CD4-positive, alpha-beta T cell treated with Interleukin-10 for 1 hour (primary cell): ENCODE measurements at places on chromosomes 6 and 20.
A peak's percentile ranks its signal among the peaks of the same experiment; 100 is the strongest.

GRCh38 chr20:4089756-4090487 lies 74.6 kb upstream of the RNF24 start:
- no peak for DNase-seq

DNA sequence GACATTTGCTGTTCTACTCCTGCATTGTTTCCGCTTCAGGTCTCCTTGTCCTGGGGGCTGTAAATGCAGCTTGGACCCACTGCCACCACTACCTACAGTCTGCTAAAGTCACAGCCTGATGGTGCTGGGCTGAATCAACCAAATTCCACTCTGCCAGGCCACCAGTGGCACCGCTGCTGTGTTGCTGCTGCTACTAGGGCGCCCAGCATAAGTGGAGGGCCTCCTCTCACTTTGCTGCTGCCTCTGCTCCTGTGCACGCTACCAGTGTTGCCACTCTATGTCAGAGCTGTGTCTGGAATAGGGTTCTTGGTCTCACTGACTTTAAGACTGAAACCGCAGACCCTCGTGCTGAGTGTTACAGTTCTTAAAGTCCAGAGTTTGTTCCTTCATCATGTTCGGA lies 1.4 kb upstream of the SSR1 start:
- no peak for DNase-seq

- DNase-seq = peak; percentile 26
These were observed 3.3 kb upstream of the ULBP3 start for GRCh38 chr6:150072201-150072600.

- DNase-seq = no peak
These were observed 574.4 kb downstream of the RNF144B start for GRCh38 chr6:18961566-18961965.

DNA sequence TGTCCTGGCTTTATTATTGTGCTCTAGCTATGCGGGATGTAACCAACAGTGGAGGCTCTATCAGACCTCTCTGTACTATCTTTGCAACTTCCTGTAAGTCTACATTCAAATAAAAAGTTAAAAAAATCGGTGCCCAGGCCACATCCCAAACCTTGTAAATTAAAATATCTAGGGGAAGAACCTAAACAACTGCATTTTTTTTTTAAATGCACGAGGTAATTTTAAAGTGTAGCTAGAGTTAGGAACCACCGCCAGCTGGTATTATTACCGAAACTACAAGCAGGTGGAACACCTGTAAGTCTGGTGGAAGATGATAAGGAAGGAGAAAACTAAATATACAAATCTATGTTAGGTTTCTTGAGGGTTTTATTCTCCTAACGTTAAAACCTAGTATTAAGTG lies 34.5 kb upstream of the ID4 start:
- DNase-seq = no peak

GRCh38 chr6:6870921-6871320 lies 236.8 kb upstream of the RREB1 start:
- DNase-seq = no peak

GRCh38 chr6:33455051-33455450 lies 675 bp downstream of the ZBTB9 start:
- no peak for DNase-seq

GRCh38 chr20:7939663-7940062 lies 595 bp downstream of the HAO1 start:
- DNase-seq = no peak

DNA sequence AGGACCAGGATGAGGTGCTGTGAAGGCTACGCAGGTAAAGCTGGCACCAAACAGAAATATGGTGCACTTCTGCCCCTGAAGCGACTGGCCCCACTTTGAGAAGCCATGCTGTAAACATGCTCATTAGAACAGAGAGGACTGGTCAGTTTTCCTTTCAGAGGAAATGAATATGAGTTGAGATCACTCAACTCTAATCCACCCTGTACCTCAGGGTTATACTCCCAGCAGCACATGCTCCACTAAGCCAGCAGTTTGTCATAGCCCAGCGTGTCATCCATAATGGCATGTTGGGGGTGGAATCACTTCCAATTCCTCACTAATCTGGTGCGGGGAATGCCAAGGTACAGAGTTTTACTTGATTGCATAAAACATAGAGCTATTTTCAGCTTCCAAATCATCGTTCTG lies 98.1 kb downstream of the HIVEP2 start:
- DNase-seq = no peak

DNA sequence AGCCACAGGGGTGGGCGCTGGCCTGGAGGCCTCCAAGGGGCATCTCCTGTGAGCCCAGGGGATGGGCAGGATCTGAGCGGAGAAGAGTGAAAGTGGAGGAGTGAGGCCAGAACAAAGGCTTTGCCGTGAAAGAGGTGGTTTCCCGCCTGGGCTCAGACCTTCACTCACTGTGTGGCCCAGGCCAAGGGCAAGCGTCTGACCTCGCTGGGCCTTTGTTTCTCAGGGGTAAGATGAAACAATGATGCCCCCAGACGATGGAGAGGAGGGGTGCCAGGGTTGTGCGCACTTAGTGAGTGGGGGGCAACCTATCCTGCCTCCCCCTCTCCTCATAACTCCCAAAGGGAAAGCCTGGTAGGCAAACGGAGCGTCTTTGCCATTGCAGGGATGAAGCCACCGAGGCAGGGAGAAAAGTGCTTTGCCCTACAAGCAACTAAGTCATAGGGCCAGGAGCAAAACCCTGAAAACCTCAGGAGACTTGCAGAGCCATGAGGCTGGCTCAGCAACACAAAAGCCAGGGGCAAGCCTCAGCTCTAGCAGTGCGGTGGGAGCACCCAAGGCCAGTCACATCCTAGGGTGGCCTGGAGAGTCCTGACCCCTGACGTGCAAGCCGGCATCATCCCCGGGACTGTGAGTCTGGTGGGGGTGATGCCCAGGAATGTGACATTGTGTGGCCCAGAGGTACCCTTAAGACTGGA lies 897 bp upstream of the STMN3 start:
- DNase-seq = no peak

DNA sequence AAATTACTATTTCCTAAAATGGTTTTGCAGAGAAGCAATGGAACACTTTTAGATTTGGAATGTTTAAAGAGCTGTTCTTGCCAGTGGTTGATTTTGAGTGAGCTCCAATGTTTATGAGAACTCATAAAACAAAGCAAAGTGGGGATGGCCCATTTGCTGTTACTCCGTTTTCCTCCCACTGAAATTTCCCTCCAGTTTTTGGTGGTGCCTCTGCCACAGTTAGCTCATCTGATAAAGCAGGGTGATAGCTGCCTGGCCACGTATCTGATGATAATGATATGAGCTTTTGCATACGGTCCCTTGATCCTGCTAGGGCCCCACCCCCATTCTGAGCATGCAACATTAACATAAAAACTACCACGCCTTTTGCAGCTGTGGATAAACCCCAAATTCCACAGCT lies 10.4 kb downstream of the CD83 start:
- DNase-seq = no peak

- DNase-seq = no peak
These were observed 7.5 kb downstream of the PABPC1L start for GRCh38 chr20:44917399-44917798.

- DNase-seq = no peak
These were observed 160.9 kb upstream of the AFDN start for GRCh38 chr6:167665698-167666330.

- DNase-seq = no peak
These were observed 58.5 kb upstream of the CCDC167 start for GRCh38 chr6:37558168-37558567.

- no peak for DNase-seq
These were observed 5.4 kb downstream of the ACSS1 start for GRCh38 chr20:25052255-25053194.

GRCh38 chr6:5128351-5128750 lies 43.2 kb downstream of the PPP1R3G start:
- no peak for DNase-seq

DNA sequence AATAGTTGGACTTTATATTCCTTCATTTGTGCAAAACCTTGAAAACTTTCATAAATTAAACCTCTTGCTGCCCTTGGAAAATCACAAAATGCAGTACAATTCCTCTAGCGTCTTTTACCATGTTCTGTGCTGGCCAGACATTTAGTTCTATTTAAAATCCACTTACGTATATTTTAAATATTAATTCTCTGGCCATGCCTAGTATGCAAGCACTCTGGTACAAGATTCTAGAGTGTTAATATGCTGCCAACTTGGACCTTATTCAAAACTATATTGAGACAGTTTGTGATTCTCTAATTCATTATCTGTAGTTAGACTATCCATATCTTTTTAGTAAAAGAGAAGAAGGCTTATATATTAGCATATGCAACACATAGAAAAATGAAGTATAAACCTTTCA lies 328.1 kb downstream of the ARHGAP18 start:
- DNase-seq = no peak

GRCh38 chr6:45696738-45697137 lies 318.9 kb downstream of the CLIC5 start:
- DNase-seq = no peak

GRCh38 chr6:14986370-14986769 lies 259.5 kb upstream of the JARID2 start:
- no peak for DNase-seq

GRCh38 chr20:63641146-63641791 lies 12.0 kb downstream of the STMN3 start:
- DNase-seq = peak; percentile 60

- DNase-seq = no peak
These were observed 6.7 kb downstream of the ZKSCAN4 start for GRCh38 chr6:28245206-28245941.

DNA sequence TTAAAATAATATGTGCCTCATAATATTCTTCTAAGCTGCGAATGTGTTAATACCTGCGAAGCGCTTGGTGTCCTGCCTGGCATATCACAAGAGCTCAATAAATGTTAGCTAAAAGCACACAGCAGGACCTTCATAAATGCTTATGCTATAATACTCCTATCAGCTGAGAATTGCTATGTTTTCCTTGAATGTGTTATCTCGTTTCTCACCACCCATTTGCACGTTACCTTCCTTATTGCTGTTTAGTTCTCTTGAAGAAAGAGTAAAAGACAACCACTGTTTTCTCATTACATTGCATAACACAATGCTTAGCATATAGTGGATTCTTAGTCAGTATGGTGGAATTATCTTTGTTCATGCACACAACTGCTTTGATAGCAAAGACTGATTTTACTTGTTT lies 76.6 kb downstream of the EDN1 start:
- no peak for DNase-seq

GRCh38 chr6:157607317-157608109 lies 215.5 kb upstream of the SNX9 start:
- no peak for DNase-seq

GRCh38 chr20:41054070-41054846 lies 25.6 kb downstream of the TOP1 start:
- DNase-seq = no peak

GRCh38 chr6:16836144-16836981 lies 75.1 kb upstream of the ATXN1 start:
- DNase-seq = peak; percentile 29

DNA sequence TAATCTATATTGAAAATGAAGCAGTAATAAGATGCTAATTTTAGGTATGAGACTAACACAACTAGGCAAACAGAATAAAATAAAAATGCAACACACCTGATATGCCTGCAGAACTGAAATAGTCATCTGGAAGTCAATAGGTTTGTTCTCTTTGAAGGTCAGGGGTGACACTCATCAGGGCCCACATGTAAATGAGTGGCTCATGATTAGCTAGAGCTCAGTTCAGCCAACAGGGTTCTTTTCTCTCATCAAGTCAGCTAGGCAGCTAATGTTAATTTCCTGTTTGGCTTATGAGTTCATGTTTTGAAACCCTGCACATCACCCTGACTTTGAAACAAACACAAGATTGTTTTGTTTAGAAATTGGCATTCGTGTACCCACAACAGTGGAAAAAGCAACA lies 23.8 kb downstream of the SMLR1 start:
- no peak for DNase-seq

- no peak for DNase-seq
These were observed 71.9 kb upstream of the TOP1 start for GRCh38 chr20:40956542-40957264.

GRCh38 chr6:42047790-42048405 lies 2.4 kb upstream of the TAF8 start:
- DNase-seq = peak; percentile 8
